Thymus (tissue), 14 donors: ENCODE measurements at places on chromosomes 1 and 21.

DNA sequence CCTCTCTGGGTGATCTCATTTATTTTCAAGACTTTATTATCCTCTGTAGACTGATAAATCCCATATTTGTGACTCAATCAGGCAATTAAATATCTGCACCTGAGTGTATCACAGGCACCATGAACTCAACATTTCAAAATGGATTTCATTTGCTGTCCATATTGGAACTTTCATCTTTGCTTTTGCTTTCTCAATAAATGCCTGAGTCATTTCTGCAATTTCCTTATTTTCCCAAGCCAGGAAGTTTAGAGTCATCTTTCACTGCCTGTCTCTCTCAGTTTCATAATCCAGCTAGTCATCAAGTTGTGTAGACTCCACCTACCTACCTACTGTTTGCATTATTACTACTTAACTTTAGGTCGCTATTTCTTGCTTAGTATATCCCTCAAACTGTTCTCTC, 540.9 kb downstream of the LMO4 start:
- DNase-seq = no peak

DNA sequence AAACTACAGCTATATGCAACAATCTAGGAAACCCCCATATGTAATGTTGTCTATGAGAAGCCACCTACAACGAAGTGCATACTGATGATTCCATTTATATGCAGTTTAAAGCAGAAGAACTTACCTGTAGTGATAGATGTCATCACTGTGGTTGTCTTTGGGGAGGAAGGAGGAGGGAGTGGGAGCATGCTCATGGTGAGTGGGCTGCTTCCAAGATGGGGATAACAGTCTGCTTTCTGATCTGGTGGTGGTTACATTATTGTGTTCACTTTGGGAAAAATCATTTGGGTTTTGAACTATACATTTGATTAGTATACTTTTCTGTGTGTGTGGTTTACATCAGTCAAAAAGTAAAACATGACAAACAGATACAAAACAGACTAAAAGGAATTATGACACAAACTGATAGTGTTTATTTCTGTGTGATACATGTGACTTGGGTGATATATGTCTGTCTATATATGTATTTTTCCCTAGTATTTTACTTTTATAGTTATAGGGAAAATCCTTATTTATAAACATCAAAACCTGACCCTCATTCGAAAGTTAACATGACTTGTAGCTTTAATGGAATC, 184.7 kb downstream of the VPS13D start:
- no peak for DNase-seq

GRCh38 chr1:106043971-106044370, 1012.5 kb upstream of the PRMT6 start:
- no peak for DNase-seq

- no peak for DNase-seq
Observed at GRCh38 chr1:160307118-160307791, 22.3 kb upstream of the PEX19 start.

DNA sequence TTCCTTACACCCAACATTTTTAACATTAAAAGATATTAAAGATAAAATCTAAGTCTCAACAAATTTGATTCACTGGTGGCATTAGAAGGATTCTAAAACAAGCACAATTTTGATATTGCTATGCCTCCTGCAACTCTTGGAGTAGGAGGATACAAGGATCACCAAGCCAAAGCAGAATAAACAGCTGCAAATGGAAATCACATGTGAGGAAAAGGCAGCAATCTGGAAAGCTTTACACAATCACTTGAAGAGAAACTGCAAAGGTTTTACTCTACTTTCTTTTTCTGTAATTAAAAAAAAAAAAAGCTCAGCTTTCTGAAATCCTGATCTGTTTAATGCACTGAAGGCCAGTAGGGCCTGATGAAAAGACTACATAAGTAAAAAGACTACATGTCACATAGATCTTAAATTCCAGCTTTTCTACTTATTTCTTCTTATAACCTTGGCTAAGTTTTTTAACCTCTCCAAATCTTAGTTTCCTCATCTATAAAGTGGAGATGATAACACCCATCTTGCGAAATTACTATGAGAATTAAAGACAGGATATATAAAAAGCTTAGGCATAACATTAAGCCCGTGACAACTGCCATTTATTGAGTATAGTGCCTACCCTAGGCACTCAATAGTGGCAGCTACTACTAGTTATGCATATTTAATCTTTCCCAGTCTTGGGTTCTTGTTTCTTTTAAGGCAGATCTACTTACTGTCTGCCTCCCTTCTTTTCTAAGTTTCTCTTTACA, 73.5 kb downstream of the EPS15 start:
- DNase-seq = no peak

- no peak for DNase-seq
Observed at GRCh38 chr1:77948841-77949424, 29.9 kb downstream of the FUBP1 start.

DNA sequence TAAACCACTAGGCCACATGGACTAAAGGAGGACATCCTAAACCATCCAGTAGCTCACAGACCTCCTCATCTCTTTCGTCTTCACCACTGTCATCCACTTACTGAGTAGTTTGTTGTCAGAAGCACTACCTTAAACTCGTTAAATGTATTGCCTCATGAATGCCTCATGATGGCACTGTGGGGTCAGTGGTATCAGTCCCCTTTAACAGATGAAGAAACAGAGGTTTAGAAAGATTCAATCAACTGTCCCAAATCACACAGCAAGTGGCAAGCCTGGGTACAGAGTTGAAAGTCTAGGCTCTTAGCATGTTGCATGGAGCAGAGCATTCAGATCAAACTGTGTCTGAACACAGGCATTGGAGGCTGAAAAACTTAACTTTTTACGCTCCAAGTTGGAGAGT, 183.6 kb upstream of the KIAA0040 start:
- DNase-seq = no peak

DNA sequence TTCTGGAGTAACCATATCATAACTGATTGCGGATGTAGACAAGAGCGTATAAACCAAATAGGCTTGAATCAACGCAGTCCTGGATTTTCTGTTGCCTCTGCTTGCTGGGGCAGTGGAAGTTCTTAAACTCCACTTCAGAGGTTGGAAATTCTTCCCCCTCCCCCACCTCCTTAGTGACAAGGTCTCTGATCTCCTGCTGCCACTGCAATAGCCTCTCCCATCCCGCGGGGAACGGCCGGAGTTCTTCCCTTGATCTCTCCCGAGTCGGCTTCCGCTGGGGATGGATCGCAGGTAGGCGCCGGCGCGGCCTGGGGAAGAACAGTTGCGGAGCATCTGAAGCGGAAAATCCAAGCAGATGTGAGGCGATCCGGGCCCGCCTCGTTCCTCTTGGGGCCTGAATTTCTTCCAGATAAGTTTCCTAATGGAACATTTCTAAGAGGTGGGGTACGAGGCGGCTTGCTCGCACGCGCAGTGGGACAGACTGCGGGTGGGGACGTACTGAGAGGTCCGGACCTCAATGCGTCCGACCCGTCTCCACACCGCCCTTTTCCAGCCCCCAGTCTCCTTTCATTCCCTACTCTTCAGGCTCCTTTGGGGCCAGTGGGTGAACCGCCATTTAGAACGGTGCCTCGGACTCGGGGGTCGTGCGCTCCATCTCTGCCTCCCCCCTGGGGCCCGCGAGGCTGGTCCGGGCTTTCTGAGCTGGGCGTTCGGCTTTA, 3.1 kb upstream of the SIM2 start:
- DNase-seq = no peak

- no peak for DNase-seq
Observed at GRCh38 chr1:233620065-233620464, 6.2 kb downstream of the KCNK1 start.

DNA sequence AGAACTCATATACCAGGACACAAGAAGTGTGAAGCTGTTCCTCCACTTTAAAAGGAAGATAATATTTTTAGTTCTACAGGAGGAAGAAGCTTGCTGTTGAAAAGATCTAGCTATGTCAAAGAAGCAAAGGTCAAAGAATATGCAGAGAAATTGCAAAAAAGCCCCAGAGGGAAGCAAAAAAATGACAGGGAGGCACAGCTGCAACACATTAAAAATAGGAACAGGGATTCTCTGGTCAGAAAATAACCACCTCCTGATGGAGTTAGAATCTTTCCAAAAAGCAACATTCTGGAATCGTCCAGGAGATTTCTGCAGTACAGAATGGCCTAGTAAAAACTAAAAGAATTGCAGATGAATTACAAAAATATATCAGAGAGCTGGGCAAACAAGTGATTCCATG, 238.9 kb upstream of the PRMT6 start:
- no peak for DNase-seq

DNA sequence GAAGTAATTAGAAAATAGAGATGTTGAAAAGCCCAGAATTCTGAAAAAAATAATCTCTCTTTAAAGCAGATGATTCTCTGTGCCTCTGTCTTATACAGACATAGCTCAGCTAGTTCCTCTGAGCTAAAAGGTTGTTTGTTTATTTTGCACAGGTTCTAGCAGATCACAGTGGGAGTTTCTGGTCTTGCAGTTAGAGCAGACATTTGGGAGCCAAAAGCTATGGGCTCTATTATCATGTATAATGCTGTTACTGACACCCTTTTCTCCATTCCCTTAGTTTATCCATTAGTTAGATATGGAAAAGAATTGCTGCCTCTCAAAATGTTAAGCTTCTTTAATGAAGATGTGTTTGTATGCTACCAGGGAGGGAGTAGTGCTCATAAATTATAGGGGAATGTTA, 20.5 kb upstream of the CD55 start:
- no peak for DNase-seq

DNA sequence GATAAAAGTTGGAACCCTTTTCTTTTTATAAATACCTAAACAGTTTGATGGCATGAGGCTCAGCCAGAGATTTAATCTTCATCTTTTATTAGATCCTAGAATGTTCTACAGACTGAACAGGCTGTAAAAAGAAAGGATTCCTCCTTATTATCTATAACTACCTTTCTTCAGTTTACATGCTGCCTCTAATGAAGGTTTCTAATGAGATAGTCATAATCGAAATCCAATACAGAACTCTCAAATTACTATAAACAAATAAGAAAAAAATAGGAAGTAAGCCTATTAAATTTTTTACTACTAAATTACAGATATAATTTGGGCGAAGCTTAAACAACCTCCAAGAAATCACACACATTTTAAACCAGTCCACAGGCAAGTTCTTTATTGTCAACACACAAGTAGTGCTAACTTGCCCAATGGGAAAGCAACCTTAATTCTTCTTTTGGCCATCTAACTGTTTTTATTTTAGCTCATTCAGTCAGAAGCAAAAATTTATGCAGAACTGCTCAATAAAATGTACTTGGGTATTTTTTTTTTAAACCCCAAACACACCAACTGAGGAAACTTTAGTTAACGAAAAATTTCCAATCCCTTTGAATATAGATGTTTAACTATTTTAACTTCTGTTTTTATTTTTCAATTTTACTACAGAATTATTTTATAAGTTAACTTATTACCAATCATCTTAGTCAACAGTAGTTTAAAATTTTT, 4.8 kb downstream of the WDR26 start:
- DNase-seq = no peak

- no peak for DNase-seq
Observed at GRCh38 chr1:41118645-41119044, 97.1 kb upstream of the SLFNL1 start.

GRCh38 chr1:92940541-92940940, 20.7 kb downstream of the DIPK1A start:
- no peak for DNase-seq

DNA sequence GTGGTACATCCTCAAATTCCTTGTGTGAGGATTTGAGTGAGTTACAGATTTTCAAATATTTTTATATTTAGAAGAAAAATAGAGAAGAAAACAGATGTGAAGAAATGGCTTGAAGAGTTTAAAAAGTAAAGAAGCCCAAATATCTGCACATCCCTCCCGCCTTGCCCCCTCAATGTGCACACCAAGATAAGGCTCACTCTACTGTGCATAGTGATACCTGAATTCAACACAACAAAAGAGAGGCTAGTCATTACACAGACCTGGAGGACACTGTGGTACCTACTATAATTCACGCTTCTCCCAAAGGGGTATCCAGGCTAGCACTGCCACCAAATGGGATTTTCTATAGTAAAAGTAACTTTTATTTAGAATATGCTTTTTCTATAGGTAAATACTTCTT, 44.0 kb upstream of the SYT2 start:
- DNase-seq = no peak

GRCh38 chr1:15702722-15703550, 18.8 kb downstream of the PLEKHM2 start:
- DNase-seq = no peak

DNA sequence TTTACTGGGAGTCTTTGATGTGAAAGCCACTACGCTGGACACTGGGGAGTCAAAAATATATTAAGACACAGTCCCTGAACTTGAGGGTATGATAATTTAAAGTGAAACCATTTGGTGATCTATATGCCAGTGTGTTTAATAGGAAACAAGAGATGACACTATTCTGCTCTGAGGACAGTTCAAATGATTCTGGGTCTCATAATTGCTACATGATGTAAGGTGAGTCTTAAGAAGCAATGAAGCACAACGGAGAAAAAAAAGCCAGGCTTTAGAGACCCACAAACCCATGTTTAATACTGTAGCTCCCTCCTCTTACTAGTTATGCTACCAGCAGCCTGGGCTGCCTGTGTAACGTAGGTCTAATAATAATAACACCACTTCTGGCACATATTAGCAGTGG, 14.2 kb upstream of the LRRC8D start:
- no peak for DNase-seq

DNA sequence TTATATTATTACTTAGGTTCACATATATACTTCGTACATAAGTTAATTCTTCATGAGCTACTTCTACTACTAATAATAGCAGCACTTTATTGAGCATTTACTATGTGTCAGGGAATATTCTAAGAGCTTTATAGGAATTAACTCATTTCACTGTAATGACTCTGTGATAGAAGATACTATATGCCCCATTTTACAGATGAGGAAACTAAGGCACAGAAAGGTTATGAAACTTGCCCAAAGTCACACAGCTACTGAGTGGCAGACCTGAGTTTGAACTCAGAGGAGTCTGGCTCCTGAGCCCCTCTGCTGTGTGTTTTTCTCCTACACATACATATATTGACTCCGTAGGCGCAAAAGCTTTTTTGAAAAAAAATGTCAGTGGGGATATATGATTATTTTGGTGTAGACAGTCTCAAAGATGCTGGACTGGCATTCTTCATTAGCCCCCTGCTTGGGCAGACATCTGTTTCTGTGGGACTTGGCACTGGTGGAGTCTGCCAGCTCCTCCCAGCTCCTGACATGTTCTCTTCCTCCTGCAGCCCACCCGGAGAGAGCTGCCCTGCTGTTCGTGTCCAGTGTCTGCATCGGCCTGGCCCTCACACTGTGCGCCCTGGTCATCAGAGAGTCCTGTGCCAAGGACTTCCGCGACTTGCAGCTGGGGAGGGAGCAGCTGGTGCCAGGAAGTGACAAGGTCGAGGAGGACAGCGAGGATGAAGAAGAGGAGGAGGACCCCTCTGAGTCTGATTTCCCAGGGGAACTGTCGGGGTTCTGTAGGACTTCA, 70.9 kb downstream of the TCP10L start:
- DNase-seq = no peak

DNA sequence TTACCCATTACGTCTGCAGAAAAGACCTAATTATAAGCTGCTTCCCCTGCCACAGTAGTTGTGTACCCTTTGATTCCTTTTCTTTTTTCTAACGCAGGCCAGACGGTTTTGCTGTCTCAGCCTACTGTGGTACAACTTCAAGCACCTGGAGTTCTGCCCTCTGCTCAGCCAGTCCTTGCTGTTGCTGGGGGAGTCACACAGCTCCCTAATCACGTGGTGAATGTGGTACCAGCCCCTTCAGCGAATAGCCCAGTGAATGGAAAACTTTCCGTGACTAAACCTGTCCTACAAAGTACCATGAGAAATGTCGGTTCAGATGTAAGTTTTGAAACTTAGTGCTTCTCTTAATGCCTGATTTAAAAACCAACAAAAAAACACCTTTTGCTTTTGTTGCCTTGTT, 35.8 kb downstream of the ATF6 start:
- no peak for DNase-seq
